CD4-positive, CD25-positive, alpha-beta regulatory T cell (primary cell): ENCODE measurements at places on chromosomes 13 and 19.

- DNase-seq: no peak
These were observed 82.7 kb downstream of the SLC10A2 start for GRCh38 chr13:102983496-102983895.

DNA sequence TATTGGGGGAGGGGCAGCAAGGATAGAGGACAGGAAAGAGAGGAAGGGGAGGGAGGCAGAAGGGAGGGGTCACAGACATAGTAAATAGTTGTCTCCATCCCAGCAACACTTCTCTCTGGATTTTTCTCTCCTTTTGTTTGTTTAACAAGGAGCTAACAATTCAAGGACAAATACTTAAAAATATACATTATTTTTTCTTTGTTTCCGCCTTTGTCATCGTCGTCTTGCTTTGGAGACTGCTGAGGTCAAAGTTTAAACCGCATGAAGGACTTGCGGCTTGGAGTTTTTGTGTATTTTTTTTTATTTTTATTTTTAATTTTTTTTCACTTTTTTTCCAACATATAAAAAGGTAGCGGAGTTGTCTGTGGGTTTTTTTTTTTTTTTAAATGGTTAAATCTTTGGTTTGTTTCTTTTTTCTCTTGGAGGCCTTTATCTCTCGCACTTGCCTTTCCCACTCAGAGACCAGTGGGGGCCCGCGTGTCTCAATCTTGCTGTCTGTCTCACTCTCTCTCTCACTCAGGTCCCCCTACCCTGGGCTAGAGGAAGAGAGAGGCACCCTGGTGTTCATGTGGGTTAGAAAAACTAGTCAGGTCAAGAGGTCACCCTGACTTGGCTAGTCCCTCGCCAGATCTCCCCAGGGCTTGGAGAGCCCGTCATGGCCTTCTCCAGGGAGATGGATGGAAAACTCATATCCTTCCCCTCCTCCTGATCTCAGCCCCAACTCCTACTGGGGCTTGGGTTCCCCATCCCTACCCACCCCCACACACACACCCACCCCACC, 11.0 kb downstream of the ZNF574 start:
- DNase-seq: no peak

GRCh38 chr13:91468301-91468700, 69.9 kb downstream of the GPC5 start:
- DNase-seq: no peak

- DNase-seq: no peak
These were observed 86.3 kb downstream of the SPACA7 start for GRCh38 chr13:112462408-112462807.

DNA sequence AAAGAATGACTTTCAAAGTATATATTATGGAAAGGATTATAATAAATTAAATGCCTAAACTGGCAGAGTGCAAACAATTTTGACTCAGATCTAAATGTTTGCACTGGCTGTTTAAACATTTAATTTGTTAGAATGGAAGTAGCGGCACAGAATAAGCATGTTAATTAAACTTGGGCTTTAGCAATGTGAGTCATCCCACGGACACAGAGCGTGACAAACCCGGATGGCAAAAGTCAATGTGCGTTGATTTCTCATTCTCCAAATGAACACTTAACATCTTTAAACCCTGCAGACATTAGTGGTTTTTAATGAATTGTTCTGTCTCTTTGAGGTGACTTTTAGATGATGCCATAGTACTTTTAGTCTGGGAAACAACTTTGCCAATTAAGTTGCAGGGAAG, 38.4 kb downstream of the PCDH8 start:
- DNase-seq: no peak

GRCh38 chr19:3365836-3366752, at the start of gene NFIC:
Gene NFIC (plus strand): TSS chr19:3366583. CDS start chr19:3366637, 54 bp downstream.
- no peak for DNase-seq

DNA sequence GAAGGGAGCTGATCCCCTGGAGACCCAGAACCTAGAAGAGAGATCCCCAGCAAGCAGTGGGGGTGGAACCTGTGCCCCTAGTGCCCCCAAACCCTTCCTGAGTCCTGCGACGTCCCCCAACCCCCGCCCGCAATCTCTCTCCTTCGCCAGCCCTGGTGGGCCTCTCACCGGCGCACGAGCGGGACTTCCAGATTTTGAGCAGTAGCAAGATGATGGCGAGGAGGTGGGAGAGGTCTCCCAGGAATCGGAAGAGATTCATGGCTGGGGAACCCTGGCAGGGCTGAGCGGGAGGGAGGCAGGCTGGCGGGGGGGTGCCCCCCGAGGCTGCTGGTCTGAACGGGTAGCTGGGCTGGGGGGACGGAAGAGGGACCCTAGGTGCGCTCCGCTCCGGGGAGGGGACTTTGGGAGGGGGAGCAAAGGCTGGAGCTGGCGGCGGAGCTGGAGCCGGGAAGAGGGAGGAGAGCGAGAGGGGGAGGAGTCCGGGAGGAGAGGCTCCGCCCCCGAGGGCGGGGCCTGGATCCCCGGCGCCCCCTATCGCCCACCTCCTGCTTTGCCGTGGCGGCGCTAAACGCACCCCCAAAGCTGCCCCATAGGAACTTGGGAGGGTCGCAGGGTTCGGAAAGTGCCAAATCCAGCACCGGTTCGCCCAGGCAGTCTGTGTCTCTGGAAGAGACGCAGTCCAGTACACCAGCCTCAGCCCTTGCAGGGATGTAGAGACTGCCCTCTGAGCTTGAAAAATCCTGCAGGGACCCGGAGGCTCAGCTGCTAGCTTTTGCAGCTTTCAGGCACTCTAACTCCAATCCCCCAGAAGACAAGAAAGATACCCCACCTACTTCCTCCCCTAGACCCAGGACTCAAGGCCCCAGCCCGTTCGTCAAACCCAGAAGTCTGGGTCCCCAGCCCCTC, at the start of gene KDELR1:
TSS of gene KDELR1 (minus strand) at position 452 of the 906 bp plus-strand sequence. CDS start at position 259, 193 bp downstream.
- DNase-seq: peak; percentile 68

DNA sequence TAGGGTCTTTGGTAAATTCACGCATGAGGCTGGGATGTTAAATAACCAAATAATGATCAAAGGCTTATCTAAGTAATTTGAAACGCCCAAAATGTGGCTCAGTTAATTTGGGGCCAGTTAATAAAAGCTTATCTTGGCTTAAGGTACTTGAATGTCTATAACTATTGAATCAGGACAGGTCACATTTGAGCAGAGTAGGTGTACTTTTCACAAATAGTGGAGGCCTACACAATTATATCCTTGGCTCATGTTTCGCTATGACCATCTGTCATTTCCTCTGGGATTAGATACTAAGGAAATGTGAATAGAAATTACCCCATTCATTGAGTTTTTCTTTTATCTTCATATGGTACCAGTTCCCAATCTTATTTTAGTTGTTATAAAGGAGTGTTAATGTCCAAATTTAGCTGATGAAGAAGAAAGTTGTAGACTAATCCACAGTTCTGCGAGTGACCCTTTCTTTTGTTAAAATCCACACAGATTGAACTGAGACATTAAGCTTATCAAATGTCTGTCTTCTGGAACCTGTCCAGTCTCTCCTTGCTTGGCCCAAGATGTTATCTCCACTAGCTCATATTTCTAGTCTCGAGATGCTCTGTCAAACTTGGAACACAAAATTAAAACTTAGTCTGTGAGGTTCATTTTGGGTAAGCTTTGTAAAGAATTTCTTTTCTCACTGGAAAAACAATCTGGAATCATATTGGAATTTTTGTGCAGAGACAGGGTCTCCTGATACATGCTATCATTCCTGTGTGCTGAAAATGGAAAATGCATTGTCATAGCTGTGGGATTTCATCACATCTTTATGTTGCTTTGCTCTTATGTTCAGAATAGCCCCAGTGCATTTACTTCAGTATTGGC, 31.0 kb downstream of the SLAIN1 start:
- no peak for DNase-seq

- DNase-seq: no peak
These were observed 12.3 kb upstream of the ZNF180 start for GRCh38 chr19:44512326-44513298.

- no peak for DNase-seq
These were observed 24.1 kb downstream of the ADGRL1 start for GRCh38 chr19:14181906-14182305.

DNA sequence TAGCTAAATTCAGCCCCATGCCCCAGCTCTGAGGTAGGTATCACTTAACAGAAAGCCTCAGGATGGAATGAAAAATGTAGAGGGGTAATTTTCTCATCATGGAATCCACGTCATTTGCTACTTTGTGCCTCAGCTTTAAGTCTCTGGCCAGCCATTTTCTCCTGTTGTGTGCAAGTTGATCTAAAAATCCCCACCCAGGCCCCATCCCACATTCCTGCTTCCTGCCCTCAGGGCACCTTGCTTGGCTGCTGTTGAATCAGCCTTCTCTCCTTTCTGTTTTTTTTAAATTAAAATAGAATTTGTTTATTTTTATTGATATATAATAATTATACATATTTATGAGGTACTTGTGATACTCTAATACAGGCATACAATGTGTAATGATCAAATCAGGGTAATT, 179.9 kb upstream of the TSHZ3 start:
- no peak for DNase-seq

- no peak for DNase-seq
These were observed 28.0 kb downstream of the CYP4F2 start for GRCh38 chr19:15869873-15870272.

DNA sequence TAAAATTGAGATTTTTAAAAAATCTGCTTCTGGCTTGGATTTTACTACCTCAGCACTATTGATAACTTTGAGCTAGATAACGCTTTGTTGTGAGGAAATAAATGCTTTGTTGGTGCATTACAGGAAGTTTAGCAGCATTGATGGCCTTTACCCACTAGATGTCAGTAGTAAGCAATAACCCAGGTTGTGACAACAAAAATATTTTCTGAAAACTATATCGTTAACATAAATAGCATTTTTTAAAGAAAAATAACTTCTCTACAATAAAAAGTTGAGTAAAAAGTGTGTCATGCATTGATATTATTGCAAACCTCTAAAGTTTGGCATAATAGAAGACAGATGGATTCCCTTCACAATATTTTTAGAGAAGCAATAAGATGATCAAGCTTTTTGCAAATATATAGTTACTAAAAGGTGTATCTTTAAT, 1246.5 kb downstream of the UQCRFS1 start:
- peak; percentile 4 for DNase-seq

GRCh38 chr13:36133950-36134626, 2.9 kb upstream of the DCLK1 start:
- DNase-seq: no peak

DNA sequence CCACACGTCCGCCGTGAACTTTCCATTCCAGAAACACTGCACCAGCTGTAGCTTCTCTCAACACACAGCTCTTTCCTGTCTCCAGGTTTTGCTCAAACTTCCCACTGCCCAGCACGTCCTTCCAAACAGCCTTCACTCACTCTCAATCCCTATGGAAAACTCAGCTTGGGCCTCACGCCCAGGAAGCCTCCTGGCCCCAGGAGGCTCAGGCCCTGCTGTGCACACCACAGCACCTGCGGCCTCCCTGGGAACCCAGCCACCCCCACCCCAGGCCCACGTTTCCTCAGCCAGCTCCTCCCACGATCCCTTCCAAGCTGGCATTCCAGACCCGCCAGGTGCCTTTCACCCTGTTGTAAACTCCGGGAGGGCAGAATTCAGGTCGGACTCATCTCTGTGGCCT, 35.2 kb downstream of the C13orf46 start:
- DNase-seq: no peak

DNA sequence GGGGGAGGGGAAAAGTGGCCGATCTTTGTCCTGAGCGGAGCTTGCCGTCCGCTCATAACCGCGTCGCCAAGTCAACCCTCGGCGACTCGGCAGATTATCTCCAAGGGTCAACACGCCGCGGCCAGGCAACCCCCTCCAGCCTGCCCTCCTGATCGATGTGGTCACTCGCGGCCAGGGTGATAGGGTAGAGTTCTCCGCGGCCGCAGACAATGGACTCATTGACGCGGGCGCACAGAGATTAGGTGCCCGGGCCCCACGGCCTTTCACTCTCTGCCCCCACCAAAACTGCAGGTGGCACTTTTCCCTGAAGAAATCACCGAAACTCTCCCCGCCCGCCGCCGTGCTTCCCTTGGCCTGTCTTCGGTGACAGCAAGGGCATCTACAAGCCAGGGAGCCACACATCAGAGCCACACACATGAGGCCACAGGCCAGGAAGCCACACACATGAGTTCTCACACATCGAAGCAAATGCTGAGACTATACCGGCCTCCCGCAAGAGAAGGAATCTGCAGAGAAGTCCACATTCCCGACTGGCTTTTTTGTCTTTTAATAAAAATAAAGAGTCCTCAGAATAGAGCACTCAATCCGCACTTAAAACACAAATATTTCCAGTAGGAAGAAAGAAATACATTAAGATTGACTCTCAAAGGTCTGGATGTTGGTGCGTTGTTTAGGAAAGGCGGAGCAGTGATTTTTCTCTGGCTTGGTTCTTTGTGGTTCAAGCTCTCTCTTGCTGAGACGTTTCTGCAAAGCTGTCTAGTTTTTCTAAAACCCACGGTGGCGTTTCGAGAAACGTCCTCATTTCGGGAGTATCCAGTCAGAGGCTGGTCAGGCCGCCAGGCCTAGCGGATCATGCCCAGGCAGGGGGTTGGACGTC, 1.5 kb upstream of the PDX1 start:
- DNase-seq: no peak

DNA sequence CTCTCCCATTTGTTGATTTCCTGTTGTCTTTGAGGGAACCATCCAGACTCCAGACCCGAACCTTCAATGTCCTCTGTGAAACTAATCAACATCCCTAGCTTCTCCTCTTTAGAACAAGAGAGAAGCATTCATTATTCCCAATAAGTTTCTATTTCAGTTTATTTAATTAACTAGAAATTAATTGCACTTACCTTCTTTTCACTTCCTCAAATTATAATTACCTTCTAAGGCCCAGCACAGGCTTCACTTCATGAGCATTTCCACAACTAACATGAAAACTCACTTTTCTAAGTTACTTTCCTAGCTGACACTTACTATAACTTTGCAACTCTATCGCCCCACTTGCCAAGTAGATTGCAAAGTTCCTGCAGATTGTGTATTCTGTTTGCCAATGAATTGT, 71.6 kb upstream of the HTR2A start:
- DNase-seq: no peak

DNA sequence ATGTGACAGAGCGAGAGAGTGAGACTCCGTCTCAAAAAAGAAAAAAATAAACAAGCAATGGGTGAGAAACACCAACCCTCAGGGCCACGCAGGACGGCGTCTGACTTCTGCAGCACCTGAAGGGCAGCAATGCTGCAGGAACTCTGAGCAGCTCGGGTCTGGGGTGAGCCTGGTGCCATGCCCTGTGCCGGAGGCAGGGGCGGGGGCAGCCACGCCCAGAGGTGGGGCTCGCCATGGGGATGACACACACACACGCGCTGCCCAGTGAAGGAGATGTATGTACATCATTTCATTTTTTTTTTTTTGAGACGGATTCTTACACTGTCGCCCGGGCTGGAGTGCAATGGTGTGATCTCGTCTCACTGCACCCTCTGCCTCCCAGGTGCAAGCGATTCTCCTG, 24.3 kb downstream of the GPX4 start:
- DNase-seq: no peak

GRCh38 chr13:88602786-88603777, 931.9 kb downstream of the SLITRK5 start:
- no peak for DNase-seq

GRCh38 chr13:42152495-42152894, 104.0 kb downstream of the DGKH start:
- no peak for DNase-seq

DNA sequence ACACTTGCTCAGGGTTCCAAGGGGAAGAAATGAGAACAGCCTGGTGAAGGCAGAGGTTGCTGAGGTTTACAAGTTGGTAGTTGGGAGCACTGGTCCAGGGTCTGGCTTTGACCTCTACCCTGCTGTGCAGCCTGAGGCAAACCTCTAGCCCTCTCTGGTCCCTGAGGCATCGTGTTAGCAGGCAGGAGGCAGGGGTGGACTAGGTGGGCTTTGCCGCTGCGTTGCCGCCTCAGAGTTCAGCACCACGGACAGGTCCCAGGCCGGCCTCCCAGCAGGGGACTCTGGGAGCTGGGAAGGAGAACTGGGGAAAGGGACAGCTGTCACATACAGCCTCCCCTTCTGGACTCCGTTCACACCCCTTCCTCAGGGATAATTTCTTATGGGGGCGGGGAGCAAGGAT, 3.1 kb downstream of the NCAN start:
- DNase-seq: no peak
